ENCODE measurements at places on chromosomes 2 and 18.

DNA sequence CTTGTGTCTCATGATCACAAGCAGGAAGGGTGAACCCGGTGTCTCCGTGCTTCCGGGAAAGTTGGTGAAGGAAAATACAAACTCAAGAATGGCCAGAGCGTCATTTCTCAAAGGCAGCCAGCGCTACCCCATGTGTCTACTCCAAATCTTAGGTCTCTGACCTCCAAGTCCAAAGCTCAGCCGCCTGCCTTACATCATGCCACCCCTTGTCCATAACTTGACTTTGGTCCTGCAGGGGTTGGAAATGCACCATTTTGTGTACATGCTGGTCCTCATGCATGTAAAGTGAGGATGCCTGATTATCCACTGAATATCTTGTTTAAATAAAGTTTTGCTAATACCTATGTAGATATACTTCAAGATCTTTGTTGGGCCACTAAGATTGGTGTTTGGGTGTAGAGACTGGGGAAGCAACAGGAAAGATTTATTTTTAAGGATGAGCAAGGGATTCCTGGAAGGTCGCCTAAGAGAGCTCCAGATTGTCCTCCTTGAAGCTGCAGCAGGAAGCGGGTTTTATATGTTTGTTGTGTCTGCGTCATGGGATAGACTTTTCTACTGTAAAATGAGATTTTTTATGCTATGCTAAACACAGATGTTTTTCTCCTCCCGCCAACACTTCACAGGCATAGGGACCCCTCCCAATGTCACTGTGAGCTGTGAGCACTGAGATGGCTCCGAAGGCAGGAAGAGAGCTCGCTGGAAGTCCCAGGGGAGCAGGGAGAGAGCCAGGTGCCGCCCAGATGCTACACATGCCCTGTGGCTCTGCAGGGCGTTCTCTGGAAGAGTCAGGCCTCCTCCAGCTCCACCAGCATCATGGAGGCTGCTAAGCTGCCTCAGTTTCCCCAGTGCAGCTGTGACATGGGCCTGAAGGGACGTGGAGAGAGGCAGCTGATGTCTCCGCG, 176.2 kb upstream of the HDAC4 start:
- DNase-seq, result no peak

- DNase-seq, result no peak
These were observed 290.5 kb upstream of the HS6ST1 start for GRCh38 chr2:128608921-128609880.

GRCh38 chr2:45821558-45822271, 170.2 kb downstream of the PRKCE start:
- no peak for DNase-seq

DNA sequence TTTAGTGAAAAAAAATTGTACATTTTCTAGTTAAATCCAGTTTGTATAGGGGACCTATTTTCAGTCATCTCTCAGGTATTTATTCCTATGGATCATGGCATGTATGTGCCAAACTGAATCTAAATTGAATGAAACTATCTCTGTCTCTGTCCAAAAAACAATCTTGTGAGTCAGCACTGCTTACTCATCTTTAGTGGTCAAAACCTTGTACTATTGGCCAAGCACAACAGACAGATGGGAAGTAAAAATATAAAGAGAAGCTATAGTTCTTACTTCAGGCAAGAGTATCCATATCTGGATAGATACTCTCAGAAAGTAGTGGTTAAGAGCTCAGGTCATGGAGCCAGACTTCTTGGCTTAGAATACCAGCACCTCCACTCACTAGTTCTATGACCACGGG, 76.0 kb upstream of the KLHL14 start:
- no peak for DNase-seq

GRCh38 chr2:166766220-166766619, 122.1 kb upstream of the XIRP2 start:
- no peak for DNase-seq
